Posterior cingulate gyrus (tissue), 11 donors: ENCODE measurements at places on chromosomes 5 and 9.

GRCh38 chr5:100600298-100600994 lies 65.3 kb downstream of the FAM174A start:
- no peak for DNase-seq

GRCh38 chr5:145244788-145245187 lies 590.4 kb downstream of the PRELID2 start:
- no peak for DNase-seq

- no peak for DNase-seq
Observed at GRCh38 chr9:7536310-7536939, 263.2 kb downstream of the DMAC1 start.

GRCh38 chr5:51958473-51958872 lies 575.2 kb downstream of the ISL1 start:
- DNase-seq: no peak

DNA sequence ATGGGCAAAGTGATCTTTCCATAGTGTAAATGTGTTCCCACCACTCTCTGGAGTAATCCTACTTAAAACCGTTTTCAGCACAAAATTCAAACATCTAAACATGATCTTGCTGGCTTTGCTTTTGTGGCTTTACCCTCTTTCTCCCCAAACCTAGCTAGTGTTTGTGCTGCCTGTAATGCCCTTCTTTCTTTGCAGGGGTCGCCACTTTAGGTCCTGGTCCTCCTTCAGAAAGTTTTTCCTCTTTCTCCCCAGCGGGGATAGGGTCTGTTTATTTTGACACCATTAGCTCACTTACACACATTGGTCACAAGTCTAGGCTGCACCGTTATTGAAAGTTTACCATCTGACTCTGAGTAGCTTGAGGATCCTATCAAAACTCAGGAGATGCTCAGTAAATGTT lies 736 bp upstream of the HSD17B4 start:
- no peak for DNase-seq

- DNase-seq: no peak
Observed at GRCh38 chr5:75265731-75266130, 29.1 kb upstream of the ANKRD31 start.

DNA sequence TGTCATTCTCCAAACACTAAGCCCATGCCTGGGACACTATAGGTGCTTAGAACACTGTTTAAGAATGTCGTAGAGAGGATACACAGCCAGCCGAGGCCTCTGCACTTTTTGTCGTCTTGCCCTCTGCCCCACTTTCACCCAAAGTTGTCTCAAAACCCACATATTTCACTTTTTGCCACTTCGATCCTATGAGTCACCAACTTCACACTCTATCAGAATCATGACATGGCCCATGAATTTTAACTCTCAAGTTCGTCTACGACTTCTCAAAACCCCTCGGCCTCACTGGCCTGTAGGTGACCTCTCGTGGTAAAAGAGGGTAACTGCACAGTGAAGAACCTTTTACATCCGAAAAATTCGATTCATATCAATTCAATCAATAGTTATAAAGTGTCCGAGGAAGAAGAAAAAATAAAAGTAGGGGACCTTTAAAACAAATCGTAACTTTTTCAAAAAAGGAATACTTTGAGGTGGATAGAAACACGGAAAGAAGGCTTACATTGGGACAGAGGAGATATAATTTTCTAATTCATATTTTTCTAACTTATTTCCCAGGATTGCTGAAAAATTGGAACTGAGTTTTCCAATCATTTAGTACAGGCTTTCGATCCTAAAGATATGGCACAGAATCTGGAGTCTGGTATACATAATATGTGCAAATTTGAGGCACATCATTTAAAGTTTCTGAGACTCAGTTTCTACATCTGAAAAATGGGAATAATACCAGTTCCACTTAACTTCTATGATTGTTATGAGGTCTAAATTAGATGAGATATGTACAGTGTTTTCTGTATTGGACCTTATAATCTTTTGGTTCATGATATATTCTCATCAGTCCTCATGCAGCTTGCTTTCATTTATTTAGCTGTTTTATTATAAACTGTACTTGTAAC lies 122.6 kb downstream of the APBA1 start:
- no peak for DNase-seq

DNA sequence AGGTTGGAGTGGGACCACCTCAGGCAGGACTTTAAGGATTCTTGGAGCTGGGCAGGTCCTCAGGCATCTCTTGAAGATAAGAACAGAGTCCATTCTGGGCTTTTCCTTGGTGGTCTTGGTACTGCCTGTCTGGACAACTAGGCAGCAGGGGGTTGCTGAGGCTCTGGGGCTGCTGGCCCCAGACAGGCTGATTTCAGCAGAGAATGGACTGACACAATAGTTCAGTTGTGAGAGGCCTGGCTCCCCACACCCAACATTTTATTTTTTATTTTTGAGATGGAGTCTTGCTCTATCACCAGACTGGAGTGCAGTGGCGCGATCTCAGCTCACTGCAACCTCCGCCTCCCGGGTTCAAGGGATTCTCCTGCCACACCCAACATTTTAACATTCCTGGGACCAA lies 4.6 kb downstream of the ANGPTL2 start:
- DNase-seq: no peak

DNA sequence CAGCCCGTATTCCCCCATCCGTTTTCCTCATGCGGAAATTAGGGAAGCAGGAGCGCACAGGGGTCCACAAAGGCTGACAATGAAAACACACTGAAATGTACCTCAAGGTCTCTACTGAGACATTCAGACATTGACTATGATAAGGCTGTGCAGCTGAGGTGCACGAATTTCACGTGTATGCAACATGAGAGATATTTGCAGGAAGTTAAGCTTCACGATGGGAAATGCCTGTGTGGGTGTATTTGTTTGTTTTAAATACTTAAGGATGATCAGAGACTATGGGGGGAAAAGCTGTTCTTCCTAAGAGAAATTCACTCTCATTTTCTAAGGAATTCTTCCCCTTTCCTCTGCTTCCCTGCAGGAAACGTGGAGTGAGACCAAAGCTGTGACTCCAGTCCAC lies 2.6 kb upstream of the SPATA31E1 start:
- no peak for DNase-seq

GRCh38 chr5:96788112-96788749 lies 19.5 kb downstream of the ERAP1 start:
- no peak for DNase-seq

DNA sequence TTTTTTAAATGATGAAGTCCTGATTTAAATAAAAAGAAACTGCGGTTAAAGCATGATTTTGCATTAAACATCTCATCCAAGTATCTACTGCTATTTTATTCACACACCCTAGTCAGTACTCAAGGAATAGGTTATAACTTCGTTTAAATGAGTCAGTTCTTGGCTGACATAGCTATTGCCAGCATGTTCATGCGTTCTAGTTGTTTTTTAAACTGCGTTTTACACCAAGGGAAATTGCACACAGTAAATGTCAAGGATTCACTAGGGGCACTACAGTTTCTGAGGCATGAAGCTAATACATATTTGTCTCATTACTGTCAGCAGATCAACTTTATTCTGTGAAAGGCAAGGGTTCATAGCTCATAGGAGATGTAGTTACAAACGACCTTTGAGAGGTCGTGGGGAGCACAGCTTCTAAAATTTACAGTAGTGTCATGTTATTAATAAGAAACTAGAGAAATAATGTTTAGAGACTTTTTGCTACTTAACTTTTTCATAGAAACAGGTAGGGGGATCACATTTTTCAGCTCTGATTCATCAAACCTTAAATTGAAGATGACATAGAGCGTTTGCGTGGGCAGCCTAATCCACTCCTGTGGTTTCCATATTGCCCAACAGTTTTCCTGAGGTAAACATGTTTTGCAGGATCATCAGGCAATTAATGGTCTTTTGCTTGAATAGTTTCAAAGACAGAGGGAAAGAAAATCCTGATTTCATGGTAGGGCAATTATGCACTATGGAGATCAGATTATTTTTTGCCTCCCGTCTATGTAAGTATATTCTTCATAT lies 2222.7 kb upstream of the WWC1 start:
- no peak for DNase-seq

- no peak for DNase-seq
Observed at GRCh38 chr5:56465769-56466135, 232.6 kb upstream of the ANKRD55 start.

DNA sequence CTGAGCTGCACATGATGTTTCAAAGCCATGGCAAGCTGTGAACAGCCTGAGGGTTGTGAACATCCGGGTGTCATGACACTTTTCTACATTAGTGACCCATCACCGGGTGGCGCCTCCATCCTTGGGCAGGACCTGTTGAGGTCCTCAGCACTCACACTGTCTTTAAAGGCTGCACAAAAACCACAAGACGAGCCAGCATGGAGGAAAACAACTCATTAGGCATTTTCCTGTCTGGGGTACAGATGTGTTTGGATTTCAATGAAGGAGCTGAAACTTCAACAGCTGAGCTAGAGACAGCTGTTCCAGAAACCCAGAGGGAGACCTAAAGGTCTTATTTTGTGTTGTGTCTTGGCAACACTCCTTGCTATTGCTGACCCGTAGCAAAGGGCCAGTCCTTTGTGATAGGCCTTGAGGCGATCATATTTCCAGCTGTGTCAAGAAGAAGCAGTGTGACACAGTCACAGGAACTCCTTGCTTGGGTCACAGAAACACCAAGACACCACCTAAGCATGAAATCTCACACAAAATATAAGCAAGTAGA lies 151.8 kb upstream of the VLDLR start:
- no peak for DNase-seq

GRCh38 chr9:134219646-134220060 lies 55.3 kb upstream of the RNU6ATAC start:
- peak; percentile 50 for DNase-seq

- no peak for DNase-seq
Observed at GRCh38 chr5:91362935-91363334, 20.2 kb downstream of the ARRDC3 start.

DNA sequence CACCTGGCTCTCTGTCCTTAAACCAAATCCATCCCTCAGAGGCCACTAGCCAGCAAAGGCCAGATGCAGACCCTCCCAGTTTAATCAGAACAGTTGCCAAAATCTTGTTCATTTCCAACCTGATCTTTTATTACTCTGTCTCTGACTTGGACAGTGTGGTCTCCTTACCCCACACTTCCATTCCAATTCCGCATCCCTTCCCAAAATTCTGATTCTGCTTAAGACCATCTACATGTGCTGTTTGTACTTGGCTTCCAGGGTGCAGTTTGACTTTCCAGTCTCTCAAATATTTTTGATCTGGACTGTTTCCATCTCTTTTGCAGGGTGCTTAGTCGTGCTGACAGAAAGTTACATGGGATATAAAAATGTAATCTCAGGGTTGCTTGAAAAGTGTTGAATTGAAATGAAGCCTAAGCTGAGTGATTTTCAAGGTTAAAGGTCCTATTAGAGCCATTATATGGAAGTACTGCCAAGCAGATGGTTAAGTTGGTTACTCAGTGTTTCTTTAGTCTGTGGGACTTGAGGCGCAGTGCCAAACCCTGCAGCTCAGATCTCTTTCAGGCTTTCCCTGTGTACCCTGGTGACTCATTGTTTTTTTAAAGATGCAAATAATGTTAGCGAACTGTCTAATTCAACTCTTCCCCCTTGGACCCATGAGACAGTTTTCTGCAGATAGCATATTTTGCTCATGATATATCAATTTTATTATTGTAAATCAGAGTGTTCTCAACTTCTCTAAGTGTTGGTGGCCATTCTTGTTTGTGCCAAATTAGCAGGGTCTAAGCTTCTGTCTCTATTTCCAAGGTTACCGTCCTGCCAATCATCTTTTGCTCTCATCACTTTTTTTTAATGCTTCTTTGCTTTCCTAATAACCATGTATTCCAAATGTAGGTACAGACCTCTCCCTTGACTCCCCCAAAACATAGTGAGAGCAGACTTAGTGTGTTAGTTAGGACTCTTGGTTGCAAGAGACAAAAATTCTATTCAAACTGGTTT lies 18.2 kb upstream of the DCP2 start:
- DNase-seq: no peak
